EH (cell line): ENCODE measurements at places on chromosomes 7 and 10.

- no peak for DNase-seq
Measured at GRCh38 chr7:15407910-15408309, 153.9 kb downstream of the AGMO start.

GRCh38 chr10:128877141-128877540, 589.9 kb upstream of the MGMT start:
- no peak for DNase-seq

DNA sequence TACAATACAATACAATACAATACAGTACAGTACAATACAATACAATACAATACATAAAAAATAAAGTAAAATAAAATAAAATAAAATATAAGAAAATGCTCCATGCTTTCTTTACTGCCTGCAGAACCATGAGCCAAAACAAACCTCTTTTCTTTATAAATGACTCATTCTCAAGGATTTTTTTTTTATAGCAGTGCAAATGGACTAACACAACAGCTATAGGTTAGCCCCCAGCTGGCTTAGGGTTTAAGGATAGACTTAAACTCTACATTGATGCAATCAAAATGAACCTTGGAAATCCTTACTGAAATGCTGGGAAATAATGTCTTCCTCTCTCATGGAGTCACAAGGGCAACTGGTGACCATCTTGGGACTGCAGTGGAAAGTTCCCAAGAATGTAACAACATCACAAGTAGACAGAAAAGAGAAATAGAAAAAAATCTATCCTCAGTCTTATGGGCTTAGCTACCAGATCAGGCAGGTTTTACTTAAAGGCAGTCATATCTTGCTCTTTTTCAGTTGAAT, 348.9 kb downstream of the ARL4A start:
- DNase-seq: peak; percentile 36

- peak; percentile 47 for DNase-seq
Measured at GRCh38 chr10:74419958-74420375, 268.9 kb downstream of the ADK start.

GRCh38 chr7:32336726-32337125, 153.5 kb downstream of the LSM5 start:
- peak; percentile 22 for DNase-seq

- DNase-seq: no peak
Measured at GRCh38 chr10:106959521-106959920, 205.0 kb downstream of the SORCS1 start.

GRCh38 chr10:131897297-131897899, 3.4 kb upstream of the PPP2R2D start:
- no peak for DNase-seq

GRCh38 chr10:15137036-15137359, 31.5 kb downstream of the NMT2 start:
- DNase-seq: no peak

DNA sequence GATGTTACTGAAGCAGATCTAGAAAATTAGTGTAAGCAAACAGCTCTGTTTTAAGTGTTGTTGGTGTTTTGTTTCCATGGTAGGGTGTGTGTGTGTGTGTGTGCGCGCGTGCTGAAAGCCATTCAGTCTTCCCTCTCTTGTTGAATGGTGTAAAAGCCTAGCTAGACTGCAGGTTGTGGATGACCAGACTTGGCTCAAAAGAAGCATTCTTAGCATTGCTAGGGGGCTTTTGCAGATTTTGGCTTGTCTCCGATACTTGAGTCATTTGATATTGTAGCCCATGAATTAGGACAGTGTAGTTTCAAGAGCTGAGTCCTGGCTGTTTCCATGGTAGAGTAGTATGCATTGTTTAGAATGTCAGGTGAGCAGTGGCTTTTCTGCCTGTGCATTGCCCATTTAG, 99.1 kb downstream of the SND1 start:
- DNase-seq: peak; percentile 74

DNA sequence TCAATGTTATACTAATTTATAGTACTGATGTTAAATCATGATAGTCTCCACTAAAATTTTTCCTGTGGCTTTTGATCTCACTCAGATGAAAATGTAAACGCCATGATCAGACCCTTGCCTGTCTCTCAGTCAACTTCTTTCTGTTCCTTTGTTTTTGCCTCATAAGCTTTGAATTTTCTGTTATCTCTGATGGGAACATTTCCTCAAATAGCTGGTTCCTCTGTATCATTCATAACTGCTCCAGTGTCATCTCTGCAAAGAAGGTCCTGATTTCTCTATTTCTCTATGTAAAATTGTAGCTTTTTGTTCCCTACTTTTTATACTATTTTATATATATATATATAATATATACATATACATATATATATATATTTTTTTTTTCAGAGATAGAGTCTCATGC, 67.5 kb downstream of the GPR141 start:
- DNase-seq: no peak

GRCh38 chr7:13047061-13047460, 359.6 kb downstream of the ARL4A start:
- DNase-seq: no peak
